ENCODE measurements at places on chromosomes 7 and 10.

- no peak for DNase-seq
Observed at GRCh38 chr10:122019414-122019975, 30.5 kb downstream of the TACC2 start.

DNA sequence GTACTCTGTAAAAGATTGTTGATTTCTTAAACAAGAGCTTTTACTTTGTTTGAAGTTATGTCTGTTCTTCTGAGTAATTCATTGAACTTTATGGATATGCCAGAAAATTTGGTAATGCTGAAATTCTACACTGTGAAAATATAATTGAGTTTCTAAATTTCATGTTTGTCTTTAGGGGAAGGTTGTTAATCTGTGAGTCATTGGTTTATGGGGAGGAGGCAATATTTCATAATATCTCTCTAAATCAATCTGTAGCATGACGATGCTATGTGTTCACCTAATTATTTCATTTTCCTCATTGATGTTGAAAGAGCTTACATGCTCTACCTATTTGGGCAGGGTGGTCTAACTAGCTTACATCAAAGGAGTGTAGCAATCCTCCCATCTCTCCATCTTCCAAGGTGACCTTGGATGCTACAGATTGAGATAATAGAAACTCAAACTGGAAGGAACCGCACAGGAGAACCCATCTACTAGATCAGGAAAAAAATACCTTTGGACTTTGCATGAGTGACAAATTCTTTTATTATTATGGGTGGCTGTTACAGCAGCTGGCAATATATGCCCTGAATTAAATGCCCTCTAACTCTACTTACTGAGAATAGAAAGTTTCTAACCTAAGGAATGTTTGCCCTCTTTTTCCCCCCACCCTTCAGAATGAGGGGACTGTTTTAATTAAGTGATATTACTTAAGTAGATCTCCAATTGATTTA lies 8.4 kb upstream of the SNX13 start:
- no peak for DNase-seq

- no peak for DNase-seq
Observed at GRCh38 chr7:5248201-5248885, 34.4 kb upstream of the SLC29A4 start.

- DNase-seq, result no peak
Observed at GRCh38 chr10:121260377-121260776, 337.9 kb downstream of the FGFR2 start.

DNA sequence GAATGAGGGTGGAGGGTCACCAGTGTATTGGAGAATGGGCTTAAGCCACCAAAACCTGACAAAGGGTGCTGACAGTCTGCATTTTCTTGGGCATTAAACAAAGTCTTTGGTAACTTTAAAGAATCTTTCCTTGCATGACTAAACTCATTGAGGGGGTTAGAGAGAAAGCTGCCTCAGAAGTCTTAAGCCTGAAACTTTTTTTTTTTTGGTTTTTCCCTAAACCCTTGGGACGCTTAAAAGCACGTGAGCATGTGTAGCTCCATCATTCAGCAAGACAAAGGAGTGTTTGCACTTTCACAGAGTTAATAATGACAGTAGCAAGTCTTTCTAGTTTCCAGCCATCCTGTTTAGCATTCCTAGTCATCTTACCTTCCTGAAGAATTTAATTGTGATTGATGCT lies 110.7 kb downstream of the LRMDA start:
- DNase-seq, result no peak

DNA sequence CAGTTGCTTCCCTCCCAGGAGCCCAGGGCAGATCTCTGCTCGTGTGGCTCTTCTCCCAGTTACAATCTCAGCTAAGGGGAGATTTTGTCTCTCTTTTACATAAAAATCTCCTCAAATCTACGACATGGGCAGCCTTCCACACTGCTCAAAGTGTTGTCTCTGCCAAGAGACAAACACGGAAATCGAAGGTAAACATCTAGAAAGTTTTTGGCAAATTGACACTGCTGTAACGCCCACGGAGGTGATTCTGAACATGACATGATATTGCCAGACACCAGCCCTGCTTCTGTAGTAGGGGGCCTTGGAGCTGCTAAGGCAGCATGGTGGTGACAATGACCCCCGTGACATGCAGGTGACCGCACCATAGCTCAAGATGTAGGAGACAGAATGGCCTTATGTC lies 128.3 kb downstream of the CCDC3 start:
- no peak for DNase-seq

DNA sequence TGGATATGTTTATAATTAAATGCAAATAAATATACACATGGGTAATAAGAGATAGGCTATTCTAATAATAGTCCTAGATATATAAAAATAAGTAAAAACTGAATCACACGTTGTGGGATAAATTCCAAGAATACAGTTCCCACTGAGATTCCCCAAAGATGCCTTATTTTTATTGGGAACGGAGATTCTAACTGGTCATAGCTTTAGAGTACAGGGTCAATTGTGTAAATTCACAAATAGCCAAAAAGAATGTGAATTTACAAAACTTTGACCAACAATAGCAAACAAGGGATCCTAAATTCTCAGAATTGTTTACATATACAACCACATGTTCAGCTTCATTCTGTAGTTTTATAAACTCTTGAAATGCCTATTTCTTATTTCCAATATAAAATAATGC lies 65.0 kb downstream of the VSTM4 start:
- no peak for DNase-seq

- DNase-seq, result no peak
Observed at GRCh38 chr7:136405931-136406777, 429.0 kb upstream of the MTPN start.

- no peak for DNase-seq
Observed at GRCh38 chr10:71081229-71081560, 131.2 kb upstream of the UNC5B start.

DNA sequence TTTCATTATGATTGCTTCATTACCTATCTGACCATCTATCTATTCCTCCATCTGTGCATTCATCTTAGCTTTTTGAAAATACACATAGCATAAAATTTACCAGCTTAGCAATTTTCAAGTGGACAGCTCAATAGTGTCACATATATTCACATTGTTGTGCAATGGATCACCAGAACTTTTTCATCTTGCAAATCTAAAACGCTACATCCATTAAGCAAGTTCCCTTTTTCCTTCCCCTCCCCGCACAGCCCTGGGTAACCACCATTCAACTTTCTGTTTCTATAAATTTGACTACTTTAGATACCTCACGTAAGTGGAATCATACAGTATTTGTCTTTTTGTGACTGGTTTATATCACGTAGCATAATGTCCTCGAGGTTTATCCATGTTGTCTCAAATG lies 78.0 kb upstream of the ADRB1 start:
- DNase-seq, result no peak

DNA sequence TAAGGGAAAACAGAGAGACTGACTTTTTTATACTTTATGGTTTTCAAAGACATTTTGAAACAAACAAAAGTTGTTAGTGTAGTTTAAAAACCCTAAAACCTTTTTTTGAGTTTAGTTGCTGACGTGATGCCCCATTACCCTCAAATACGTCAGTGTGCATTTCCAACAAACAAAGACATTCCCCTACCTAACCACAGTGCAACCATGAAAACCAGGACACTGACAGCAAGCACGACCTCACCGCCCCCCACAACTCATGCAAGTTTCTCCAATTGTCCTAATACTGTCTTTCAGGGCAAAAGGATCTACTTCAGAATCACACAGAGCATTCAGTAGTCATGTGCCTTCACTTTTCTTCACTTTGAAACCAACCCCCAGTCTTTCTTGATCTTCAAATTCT lies 75.0 kb downstream of the WNT2 start:
- no peak for DNase-seq

- DNase-seq, result no peak
Observed at GRCh38 chr7:155471718-155472117, 13.8 kb downstream of the EN2 start.

DNA sequence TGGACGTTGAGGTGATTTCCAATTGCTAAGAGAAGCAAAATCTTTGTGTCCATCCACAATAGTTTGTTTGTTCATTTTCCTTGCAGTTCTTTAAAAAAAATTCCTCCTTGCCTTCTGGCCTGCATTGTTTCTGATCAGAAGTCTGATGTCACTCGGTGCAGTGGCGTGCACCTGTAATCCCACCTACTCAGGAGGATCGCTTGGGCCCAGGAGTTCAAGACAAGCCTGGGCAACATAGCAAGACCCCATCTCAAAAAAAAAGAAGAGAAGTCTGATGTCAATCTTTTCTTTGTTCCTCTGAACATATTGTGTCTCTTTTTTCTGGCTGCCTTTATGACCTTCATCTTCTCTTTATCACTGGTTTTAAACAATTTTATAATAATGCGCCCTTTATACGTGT lies 13.5 kb upstream of the OCM start:
- DNase-seq, result no peak

DNA sequence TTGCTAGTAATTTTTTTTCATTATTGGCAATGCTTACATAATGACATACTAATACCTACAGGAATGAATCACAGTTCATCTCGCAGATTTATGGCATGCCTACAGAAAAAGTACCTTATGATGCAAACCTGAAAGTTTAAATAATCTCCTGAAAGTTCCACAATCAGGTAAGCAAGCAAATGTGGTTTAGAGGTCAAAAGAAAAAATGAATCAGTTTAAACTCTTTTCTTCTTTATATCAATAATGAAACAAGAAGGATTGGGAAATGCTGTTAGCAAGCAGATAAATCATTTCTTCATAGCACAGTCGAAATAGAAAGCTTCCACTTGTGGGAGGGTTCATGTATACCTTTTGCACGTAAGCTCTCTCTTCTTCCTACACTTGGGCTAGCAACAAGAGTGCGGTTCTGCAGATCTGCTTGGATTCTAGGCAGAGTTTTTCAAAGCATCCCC lies 53.7 kb upstream of the MTPN start:
- peak; percentile 5 for DNase-seq

GRCh38 chr10:45464958-45465567 lies 91.0 kb downstream of the ALOX5 start:
- peak; percentile 81 for DNase-seq

- no peak for DNase-seq
Observed at GRCh38 chr7:79507131-79507530, 53.7 kb upstream of the MAGI2 start.

- no peak for DNase-seq
Observed at GRCh38 chr7:55187701-55188491, 169.1 kb downstream of the EGFR start.

DNA sequence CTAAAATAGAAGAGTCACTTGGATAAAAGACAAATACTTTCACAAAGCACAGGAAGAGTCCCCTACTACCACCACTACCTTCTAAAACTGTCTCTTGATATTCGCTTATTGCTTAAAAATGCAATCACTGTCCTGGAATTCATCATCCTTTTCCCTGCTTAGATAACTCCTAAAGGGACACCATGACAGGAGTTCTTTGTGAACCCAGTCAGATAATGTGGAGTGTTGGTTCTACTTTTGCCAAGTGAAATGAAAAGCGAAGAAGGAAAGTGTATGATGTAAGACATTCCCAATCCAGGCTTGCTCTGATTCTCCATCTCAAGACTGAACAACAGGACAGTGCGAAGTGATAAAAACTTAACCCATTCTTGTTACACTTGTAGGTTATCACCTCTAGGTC lies 103.0 kb downstream of the MTERF1 start:
- DNase-seq, result no peak

- no peak for DNase-seq
Observed at GRCh38 chr7:108124820-108125219, 5.3 kb downstream of the LAMB4 start.

- no peak for DNase-seq
Observed at GRCh38 chr7:46139079-46139478, 218.0 kb upstream of the IGFBP3 start.

DNA sequence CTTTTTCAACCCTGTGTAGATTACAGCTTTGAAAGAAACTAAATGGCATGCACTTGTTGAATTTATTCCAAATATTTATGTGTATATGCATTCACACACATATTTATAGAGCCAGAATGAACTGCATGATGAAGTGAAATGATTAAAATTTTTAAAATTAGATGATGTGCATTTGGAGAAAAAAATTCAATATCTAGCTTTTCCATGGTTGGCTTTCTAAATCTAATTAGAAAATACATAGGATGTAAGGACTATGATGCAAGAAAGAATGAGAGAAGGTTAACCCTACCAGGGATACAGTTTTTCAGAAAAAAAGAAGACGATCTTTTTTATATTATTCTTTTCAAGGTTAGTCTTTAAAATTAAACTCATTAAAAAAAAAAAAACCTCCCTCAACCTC lies 204.5 kb downstream of the TRIL start:
- no peak for DNase-seq

GRCh38 chr10:124436191-124436638 lies 13.6 kb downstream of the NKX1-2 start:
- no peak for DNase-seq

- DNase-seq, result no peak
Observed at GRCh38 chr7:48311464-48312100, 140.3 kb downstream of the ABCA13 start.

GRCh38 chr10:116627386-116627933 lies 6.7 kb downstream of the PNLIPRP2 start:
- no peak for DNase-seq

- no peak for DNase-seq
Observed at GRCh38 chr7:99385564-99385963, 11.0 kb downstream of the ARPC1B start.

- DNase-seq, result no peak
Observed at GRCh38 chr7:129517931-129518330, 15.6 kb downstream of the SMKR1 start.

- no peak for DNase-seq
Observed at GRCh38 chr7:108464743-108465142, 8.5 kb upstream of the NRCAM start.

GRCh38 chr7:25846722-25847121 lies 305.3 kb upstream of the NFE2L3 start:
- DNase-seq, result no peak

DNA sequence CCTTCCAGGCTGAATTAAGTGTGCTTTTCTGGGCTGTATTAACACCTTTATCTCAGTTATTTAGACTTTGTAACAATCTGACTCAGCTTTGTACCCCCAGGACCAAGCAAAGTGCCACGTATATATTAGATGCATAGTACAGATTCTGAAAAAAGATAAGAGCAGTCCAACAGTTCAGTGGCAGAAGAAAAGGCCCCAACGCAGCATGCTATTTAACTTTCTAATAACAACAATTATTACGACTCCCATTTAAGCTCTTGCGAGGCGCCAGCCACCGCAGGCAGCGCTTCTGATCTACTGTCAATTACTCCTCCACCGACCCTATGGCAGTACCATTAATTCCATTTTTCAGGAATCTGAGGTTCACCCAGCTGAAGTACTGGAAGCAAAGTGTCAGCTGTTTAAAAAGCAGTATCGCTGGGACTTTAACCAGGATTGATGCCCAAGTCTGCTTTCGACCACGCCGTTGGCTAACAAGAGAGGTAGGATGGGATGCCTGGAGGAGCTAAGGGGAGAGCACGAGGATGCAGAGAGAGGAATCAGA lies 638 bp downstream of the LIPA start:
- no peak for DNase-seq
